Dermis lymphatic vessel endothelial cell (primary cell): ENCODE measurements at places on chromosomes 11 and 22. TPM values are rescaled to one million over a fixed set of nuclear protein-coding genes. Genes with fewer than 3 reads are reported as not detected.

KCNK4 gene
- total RNA-seq = not detected in 2 replicates

NECTIN1 gene
- total RNA-seq = 1.7 and 4.6 TPM in 2 replicates

OR52I2 gene
- total RNA-seq = not detected in 2 replicates

C1QTNF4 gene
- total RNA-seq = 0.17 and 0.76 TPM in 2 replicates

RFPL3 gene
- not detected in 2 replicates for total RNA-seq

IGLL1 gene
- total RNA-seq = not detected in 2 replicates

MAPK12 gene
- 55.0 and 57.7 TPM in 2 replicates for total RNA-seq
